T-cell (primary cell): ENCODE measurements at places on chromosomes 13 and 19. TPM values are rescaled to one million over a fixed set of nuclear protein-coding genes. Genes with fewer than 3 reads are reported as not detected.
A peak's percentile ranks its signal among the peaks of the same experiment; 100 is the strongest.

KPNA3 gene
- total RNA-seq = 20.1 TPM

KCNN1 gene
- not detected for total RNA-seq

FBL gene
- 291 TPM for total RNA-seq

LRRC8E gene
- not detected for total RNA-seq

DNA sequence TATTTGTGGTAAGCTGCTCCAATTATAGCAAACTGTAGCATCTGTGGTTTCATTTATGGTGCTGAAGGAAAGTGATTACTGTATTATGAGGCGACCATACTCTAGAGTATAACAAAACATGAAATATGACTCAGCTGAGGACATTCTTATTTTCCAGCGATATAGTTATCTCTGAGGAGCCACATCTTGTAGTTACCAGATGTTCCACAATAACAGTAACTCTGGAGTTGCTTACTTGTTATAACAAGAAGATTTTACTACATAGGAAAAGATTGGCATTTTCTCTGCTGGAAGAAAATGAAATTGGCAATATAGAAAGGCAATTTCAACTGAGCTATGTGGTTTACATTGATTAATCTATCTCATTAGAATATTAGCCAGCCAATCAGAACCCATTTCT, 1634.2 kb downstream of the PCDH9 start:
- DNase-seq = no peak
- H3K27me3 ChIP-seq = no peaks in the 10 kb centered on the region
- H3K27ac ChIP-seq = no peak overlapping the region

GRCh38 chr13:47213047-47213446, 316.2 kb upstream of the HTR2A start:
- DNase-seq = no peak
- H3K4me3 ChIP-seq = no peak overlapping the region
- H3K36me3 ChIP-seq = no peaks in the 10 kb centered on the region
- no peak overlapping the region for H3K27ac ChIP-seq
- no peaks in the 10 kb centered on the region for H3K4me1 ChIP-seq

- H3K36me3 ChIP-seq = peaks cover 3% of the 10 kb centered on the region
- no peak overlapping the region for H3K4me3 ChIP-seq
- DNase-seq = no peak
- H3K27me3 ChIP-seq = no peaks in the 10 kb centered on the region
- no peak overlapping the region for H3K27ac ChIP-seq
- H3K4me1 ChIP-seq = no peaks in the 10 kb centered on the region
These were observed 61.9 kb downstream of the FLT1 start for GRCh38 chr13:28432816-28433560.

GRCh38 chr13:39561971-39562370, 41.0 kb downstream of the LHFPL6 start:
- H3K27ac ChIP-seq = no peak overlapping the region
- no peak overlapping the region for H3K4me3 ChIP-seq
- H3K4me1 ChIP-seq = no peaks in the 10 kb centered on the region
- H3K36me3 ChIP-seq = no peaks in the 10 kb centered on the region
- H3K27me3 ChIP-seq = peaks cover 11% of the 10 kb centered on the region
- DNase-seq = no peak

DNA sequence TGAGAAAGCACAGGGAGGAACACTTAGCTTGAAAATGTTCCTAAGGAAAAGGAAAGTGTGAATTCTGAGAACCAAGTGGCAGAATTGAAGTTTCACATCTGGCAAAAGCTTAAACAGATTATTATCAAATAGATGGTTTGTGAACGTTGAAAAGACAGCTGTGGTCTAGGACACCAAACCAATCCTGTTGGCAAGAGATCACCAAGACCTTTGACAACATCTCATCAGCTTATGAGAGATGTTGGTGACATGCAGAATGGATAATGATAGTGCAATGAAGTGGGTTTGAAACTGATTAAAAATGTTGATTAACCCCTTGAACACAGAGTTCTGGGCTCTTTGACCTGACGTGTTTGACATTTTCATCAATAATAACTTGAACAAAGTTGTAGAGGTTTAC, 74.6 kb upstream of the GPR183 start:
- H3K36me3 ChIP-seq = peaks cover 5% of the 10 kb centered on the region
- H3K27ac ChIP-seq = peak overlapping the region; percentile 81
- H3K27me3 ChIP-seq = no peaks in the 10 kb centered on the region
- H3K4me3 ChIP-seq = no peak overlapping the region
- DNase-seq = no peak
- peaks cover 67% of the 10 kb centered on the region for H3K4me1 ChIP-seq

DNA sequence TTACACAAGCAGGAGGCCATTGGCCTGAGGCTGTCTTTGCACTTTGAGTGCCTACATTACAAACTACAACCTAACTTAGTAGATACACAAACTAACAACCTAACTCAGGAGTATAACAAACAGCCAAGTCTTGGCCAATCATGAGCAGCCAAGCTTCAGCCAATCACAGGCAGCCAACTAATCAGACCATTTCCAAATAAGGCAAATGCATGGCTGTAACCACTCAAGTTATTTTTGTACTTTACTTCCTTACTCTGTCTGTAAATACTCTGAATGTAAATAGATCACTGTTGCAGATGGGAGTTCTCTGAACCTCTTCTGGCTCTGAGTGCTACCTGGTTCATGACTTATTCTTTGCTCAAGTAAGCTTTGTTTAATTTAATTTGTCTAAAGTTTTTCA, 748.1 kb upstream of the SGCG start:
- no peak for DNase-seq
- no peaks in the 10 kb centered on the region for H3K4me1 ChIP-seq
- H3K27ac ChIP-seq = no peak overlapping the region
- H3K36me3 ChIP-seq = no peaks in the 10 kb centered on the region
